Islet precursor cell (in vitro differentiated cells): ENCODE measurements at places on chromosomes 5 and 9.

DNA sequence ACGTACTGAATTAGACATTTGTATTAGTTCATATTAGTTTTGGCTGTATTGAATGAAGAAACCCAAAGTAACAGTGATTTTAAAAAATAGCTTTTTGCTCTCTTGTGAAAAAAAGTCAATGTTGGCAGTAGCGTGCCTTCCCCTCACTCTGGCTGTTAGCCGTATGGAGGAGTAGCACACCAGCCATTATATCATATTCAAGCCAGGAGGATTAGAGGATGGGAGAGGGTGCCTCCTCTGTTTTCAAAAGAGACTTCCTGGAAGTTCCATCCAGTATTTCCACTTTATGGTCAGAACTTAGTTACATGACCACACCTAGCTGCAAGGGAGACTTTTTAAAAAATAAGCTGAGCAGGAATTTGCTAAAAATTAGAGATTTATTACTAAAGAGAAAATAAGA is 41.2 kb downstream of the GPR21 start:
- no peak for DNase-seq

GRCh38 chr9:69198521-69199220 is 24.6 kb downstream of the TJP2 start:
- no peak for DNase-seq

GRCh38 chr5:173324115-173325001 is 3.9 kb downstream of the STC2 start:
- no peak for DNase-seq

DNA sequence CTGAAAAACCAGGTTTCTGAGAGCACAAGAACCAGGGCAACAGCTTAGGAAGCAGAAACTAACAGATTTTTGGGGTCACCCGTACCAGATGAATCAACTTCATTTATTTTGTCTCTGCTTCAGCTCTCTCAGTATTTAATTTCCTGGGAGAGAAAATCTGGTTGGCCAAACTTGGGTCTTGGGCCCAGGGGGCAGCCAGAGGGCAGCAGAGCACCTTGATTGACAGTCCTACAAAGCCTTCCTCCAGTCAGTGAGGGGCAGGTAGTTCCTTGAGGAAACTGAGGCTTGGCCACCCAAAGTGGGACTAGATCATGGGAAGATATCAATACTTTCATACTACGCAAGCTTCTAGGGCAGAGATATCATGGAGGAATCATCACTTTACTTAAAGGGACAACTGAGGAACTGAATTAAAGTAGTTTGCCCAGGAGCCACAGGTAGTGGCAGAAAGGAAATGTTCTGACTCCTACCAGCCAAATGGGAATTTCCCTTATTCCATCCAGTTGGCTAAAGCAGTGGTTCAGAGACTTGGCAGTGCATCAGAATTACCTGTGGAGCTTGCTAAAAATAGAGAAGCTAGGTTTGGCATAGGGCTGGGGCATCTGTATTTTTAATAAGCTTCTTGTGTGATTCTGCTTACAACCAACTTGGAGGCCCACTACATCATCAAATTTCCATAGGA is 21.5 kb upstream of the ARHGAP26 start:
- peak; percentile 66 for DNase-seq

- DNase-seq = peak; percentile 73
These were observed 8.1 kb downstream of the IDNK start for GRCh38 chr9:83630938-83631457.

DNA sequence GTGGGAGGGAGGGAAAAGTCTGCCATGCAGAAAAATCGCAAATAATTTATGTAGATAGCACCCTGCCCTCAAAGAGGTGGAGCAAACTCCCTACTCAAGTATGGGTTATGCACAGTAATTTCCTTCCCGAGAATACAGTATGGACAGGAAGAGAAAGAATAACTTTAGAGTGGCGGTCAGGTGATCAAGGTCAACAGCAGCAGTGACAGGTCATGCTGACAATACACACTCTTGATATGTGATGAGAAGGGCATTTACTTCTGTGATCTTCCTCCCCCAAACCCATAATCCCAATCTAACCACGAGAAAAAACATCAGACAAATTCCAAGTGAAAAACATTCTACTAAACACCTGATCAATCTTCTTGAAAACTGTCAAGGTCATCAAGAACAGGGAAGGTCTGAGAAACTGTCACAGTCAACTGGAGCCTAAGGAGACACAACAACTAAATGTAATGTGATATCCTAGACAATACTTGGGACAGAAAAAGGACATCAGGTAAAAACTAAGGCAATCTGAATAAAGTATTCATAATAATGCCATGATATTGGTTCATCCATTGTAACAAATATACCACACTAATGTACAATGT is 11.7 kb downstream of the BICD2 start:
- no peak for DNase-seq
